Gastroesophageal sphincter (tissue), 4 donors: ENCODE measurements at places on chromosomes 3 and 15. TPM values are rescaled to one million over a fixed set of nuclear protein-coding genes. Genes with fewer than 3 reads are reported as not detected.
A peak's percentile ranks its signal among the peaks of the same experiment; 100 is the strongest.

Gene MYZAP
- 13.6 TPM for total RNA-seq

DNA sequence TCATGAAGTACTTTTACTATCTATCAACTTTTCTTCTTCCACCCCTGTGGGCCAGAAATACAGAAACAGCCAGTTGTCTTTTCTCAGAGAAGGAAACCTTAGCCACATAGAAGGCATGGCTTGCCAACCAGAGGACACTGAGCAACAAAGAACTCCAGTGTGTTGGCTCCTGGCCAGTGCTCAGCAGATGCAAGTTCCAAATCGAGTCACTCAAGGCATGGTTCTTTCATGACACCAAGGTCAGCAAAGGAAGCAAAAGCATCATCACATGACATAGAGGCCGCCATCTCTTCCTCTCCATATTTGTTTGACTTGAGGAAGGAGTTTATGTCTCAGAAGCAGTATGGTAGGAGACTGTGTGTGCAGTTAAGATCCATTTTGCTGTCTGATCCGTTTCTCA lies 92.2 kb downstream of the MYLK start:
- no peak for ATAC-seq

- ATAC-seq = no peak
These were observed 88.8 kb upstream of the ARHGEF3 start for GRCh38 chr3:56890448-56891091.

DNA sequence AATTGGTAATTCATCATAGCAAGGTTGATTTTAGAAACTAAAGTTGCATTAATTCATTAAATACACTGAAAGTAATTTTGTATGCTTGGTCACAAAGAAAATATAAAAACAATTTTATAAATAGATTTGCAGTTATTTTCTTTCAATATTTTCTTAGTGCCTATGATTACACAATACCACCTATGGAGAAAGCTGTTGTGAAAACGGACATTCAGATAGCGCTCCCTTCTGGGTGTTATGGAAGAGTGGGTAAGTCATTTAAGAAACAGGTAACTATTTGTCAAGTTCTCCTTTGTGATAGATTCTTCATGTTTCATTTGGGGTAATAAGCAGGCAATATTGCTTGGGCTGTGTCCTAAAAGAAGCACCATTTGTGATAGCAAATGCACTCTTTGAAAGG lies 3.0 kb downstream of the DUT start:
- no peak for ATAC-seq

DNA sequence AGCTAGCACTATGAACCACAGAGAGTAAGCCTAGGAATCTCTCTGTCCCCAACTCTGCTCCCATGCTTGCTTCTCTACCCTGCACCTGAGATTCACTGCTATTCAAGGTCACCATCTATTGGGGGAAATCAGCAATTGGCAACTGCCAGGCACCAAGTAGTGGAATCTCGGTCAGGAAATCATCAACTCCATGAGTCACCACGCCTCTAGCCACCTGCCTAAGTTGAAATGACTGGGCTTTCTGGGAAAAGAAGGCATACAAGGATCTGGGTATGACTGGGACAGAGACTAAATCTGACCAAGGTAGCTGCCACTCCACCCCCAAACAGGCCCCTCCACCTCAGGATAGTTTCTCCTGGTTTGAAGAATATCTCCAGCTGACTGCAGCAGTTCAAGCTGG lies 464.1 kb upstream of the CBLB start:
- no peak for ATAC-seq

Gene RTP3
- total RNA-seq = not detected

DNA sequence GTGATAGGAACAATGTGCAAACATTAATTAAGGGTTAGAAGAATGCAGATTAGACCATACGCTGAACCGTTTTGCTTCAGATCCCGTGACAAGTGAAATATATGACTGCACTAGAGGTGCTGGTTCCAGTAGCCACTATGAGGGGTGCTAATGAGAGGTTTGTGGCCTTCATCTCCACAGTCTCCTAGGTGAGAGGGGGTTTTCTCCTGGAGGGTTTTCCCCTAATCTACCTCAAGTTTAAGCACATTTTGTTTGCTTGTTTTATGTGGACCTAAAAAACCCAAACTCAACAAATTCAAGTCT lies 13.7 kb upstream of the SHF start:
- ATAC-seq = no peak

Gene CSPG4
- 166 TPM for total RNA-seq

Gene CMTM7
- 6.4 TPM for total RNA-seq

DNA sequence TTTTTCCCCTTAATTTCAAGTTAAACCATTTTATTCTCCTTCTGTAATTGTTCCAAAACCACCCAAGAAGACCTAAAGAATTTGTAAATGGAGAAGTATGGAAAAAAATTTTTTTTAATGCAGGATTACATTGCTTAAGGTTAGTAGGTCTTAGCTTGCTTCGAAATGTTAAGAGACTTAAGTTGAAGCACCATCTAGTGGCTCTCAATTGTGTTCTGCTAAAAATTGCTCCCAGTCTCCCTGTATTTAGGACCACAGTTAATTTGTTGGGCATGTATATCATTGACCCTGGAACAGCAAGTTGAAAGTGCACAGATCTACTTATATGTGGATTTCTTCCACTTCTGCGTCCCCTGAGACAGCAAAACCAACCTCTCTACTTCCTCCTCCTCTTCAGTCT lies 32.4 kb downstream of the CD200R1L start:
- ATAC-seq = no peak

Gene TUSC7
- total RNA-seq = not detected

GRCh38 chr3:27340534-27340933 lies 28.6 kb downstream of the NEK10 start:
- no peak for ATAC-seq

- no peak for ATAC-seq
These were observed 8.3 kb upstream of the CHRM5 start for GRCh38 chr15:33959844-33960548.

Gene MAP3K13
- total RNA-seq = 29.2 TPM

- no peak for ATAC-seq
These were observed 113.5 kb downstream of the VPS13C start for GRCh38 chr15:61946778-61947177.

GRCh38 chr3:65240366-65240765 lies 552.6 kb upstream of the ADAMTS9 start:
- no peak for ATAC-seq

- no peak for ATAC-seq
These were observed 95.2 kb downstream of the NUP210 start for GRCh38 chr3:13324835-13325501.

- peak; percentile 45 for ATAC-seq
These were observed 6.6 kb upstream of the CHSY1 start for GRCh38 chr15:101258238-101259144.
